Caco-2 (cell line): ENCODE measurements at places on chromosomes 3 and 15. TPM values are rescaled to one million over a fixed set of nuclear protein-coding genes. Genes with fewer than 3 reads are reported as not detected.

The CDCP1 gene
- 22.5 and 25.0 TPM in 2 replicates for total RNA-seq

GRCh38 chr3:1235526-1236120, 142.8 kb downstream of the CNTN6 start:
- H3K4me3 ChIP-seq, result no peak overlapping the region
- no peak overlapping the region for H3K27ac ChIP-seq
- DNase-seq, result no peak
- no peaks in the 10 kb centered on the region for H3K4me1 ChIP-seq
- H3K36me3 ChIP-seq, result no peaks in the 10 kb centered on the region

- no peaks in the 10 kb centered on the region for H3K36me3 ChIP-seq
- H3K27me3 ChIP-seq, result no peaks in the 10 kb centered on the region
- H3K4me1 ChIP-seq, result no peaks in the 10 kb centered on the region
- peak; percentile 57 for DNase-seq
- H3K4me3 ChIP-seq, result no peak overlapping the region
These were observed 10.5 kb upstream of the SLITRK3 start for GRCh38 chr3:165206454-165207266.

The ZWILCH gene
- total RNA-seq, result 21.6 and 28.1 TPM in 2 replicates

DNA sequence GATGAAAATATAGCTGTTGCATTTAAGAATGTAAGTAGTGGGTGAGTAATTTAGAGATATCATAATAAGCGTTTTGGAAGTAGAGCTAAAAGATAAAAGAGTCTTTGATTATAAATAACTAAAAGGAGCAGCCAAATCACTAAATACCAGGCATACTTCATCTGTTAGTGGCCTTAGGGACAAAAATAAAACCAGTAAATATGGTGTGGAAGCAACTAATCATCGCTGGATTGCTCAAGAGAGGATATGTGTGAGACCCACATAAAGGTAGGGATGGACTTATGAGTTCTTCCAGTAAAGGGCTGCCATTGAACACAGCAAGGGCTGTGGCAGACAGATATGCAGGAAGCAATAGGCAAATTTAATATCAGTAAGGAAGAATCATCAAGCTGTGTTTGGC, 356.2 kb downstream of the CNTN4 start:
- DNase-seq, result no peak
- H3K4me1 ChIP-seq, result no peaks in the 10 kb centered on the region
- H3K27me3 ChIP-seq, result no peaks in the 10 kb centered on the region
- H3K36me3 ChIP-seq, result no peaks in the 10 kb centered on the region
- no peak overlapping the region for H3K4me3 ChIP-seq
